ENCODE measurements at places on chromosomes 12 and 14.

DNA sequence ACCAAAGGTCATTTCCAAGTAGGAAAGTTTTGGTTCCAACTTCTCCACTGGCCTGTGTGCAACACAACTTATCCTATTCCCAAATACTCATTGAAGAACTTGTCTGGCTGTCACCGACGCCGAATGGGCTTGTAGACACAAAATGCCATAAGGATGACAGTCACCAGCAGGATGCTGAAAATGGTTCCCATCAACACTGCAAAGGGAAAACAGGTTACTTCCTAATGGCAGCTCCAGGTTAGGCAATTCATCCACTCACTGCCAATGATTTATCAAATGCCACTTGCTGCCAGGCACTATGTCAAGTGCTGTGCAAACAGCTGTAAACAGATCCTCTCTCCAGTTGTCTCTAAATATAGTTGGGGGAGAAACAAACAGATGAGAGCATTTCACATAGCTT lies 6.1 kb downstream of the C12orf76 start:
- DNase-seq = no peak

DNA sequence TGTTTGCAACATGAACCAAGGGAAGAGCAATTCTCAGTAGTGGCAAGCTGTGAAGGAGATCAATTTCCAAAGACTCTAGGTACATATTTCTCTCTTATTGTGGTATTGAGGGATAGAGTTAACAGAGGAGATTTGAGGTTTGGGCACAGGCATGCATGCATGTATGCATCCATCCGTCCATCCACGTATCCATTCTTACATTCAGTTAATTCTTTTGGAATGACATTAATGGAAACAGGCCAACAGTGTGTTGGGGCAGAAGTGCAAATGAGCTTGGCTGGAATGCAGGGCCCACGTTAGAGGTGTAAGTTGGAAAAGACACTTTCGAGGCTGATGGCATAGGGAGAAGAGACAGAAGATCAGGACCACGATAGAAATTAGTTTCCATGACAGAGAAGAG lies 216.9 kb upstream of the PELI2 start:
- DNase-seq = no peak

DNA sequence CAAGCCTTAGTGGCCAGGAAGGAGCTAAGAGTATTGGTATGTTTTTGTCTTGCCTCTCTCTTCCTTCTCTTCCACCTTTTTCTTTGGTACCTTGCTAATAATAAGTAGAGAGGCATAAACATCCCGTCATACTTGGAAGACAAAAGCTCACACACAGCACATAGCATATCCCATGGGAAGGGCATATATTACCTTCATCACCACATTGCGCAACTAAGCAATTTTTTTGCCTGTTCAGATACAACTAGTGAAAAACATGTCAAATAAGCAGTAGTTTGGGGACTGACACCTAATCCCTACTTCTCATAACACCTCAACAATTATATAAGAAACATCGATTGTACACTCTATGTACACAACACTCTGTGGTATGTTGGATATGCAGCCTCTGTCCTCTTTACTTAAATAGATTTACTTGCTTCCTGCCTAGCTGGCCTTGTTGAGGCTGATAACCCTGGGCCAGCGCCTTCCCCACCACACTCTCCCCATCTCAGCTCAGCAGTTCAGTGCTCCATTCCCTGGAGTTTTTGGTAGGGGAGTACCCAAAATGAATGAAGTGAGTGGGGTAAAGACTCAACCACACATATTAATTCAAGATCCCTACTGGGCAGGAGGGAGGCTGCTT lies 35.4 kb downstream of the MBIP start:
- DNase-seq = no peak

DNA sequence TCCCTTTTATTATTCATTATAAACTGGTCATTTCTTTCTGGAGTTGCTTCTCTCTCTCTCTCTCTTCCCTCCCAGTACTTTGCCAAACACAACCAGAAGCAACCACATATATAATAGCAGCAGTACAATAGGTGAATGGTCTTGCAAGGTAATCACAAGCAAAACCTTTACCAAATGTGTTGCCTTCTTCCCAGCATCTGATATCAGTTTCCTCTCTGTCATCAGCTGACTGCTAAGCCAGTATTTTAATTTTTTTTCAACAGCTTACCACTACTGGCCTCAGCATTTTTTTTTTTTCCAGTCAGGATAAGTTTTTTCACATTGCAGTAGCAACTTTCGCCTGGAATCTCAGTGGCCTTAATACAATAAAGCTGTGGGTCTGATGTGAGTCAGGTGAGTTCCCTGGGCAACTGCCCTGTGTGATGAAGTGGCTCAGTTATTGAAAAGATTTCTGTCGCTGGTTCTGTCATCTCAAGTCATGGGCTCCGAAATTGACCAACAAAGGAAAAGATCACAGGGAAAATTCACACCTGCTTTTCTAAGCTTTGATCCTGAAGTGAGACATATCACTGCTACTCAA lies 282.5 kb upstream of the AMIGO2 start:
- DNase-seq = no peak

GRCh38 chr14:99909513-99910064 lies 116.4 kb downstream of the EML1 start:
- DNase-seq = no peak

GRCh38 chr12:321606-322326 lies 59.1 kb upstream of the SLC6A13 start:
- DNase-seq = no peak

- no peak for DNase-seq
These were observed 33.8 kb upstream of the COL2A1 start for GRCh38 chr12:48038085-48038484.

- no peak for DNase-seq
These were observed 215.6 kb upstream of the DDHD1 start for GRCh38 chr14:53368711-53369201.

GRCh38 chr14:20774258-20774824 lies 6.1 kb downstream of the EDDM3B start:
- DNase-seq = no peak

DNA sequence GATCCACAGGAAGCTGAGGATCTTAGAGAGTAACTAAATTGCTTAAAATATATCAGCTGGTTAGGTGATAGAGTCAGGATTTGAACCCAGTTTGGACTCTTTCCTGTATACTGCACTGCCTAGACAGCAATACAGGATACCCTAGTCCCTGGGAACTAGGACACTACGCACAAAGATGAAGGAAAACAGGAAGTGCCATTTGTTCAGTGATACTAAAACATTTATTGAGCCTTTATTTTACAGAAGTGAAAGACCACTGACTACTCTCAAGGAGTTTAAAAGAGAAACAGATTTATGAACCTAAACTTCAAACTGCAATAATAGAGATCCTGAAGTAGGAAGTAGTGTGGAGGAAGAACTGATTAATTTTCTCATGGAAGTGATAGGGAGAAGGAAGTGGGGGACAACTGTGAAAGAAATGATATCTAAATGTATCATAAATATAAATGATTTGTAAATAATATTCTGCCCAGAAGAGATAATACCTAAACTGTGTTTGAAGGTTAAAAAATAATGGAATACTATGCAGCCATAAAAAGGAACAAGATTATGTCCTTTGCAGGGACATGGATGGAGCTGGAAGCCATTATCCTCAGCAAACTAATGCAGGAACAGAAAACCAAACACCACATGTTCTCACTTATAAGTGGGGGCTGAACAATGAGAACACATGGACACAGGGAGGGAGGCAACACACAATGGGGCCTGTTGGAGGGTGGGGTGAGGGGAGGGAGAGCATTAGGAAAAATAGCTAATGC lies 18.2 kb downstream of the MSRB3 start:
- DNase-seq = no peak

GRCh38 chr12:30567082-30567481 lies 128.6 kb downstream of the IPO8 start:
- no peak for DNase-seq
